8988T (cell line): ENCODE measurements at places on chromosomes 5 and 9.

- DNase-seq: no peak
Observed at GRCh38 chr5:1374030-1374678, 29.3 kb upstream of the CLPTM1L start.

GRCh38 chr5:61333321-61333953, 1.4 kb downstream of the ZSWIM6 start:
- peak; percentile 56 for DNase-seq

- DNase-seq: no peak
Observed at GRCh38 chr5:2213121-2213730, 330.5 kb upstream of the IRX4 start.

GRCh38 chr5:149345892-149346222, 558 bp downstream of the GRPEL2 start:
- DNase-seq: no peak

GRCh38 chr5:145937432-145938250, 1.3 kb downstream of the SH3RF2 start:
- peak; percentile 47 for DNase-seq

DNA sequence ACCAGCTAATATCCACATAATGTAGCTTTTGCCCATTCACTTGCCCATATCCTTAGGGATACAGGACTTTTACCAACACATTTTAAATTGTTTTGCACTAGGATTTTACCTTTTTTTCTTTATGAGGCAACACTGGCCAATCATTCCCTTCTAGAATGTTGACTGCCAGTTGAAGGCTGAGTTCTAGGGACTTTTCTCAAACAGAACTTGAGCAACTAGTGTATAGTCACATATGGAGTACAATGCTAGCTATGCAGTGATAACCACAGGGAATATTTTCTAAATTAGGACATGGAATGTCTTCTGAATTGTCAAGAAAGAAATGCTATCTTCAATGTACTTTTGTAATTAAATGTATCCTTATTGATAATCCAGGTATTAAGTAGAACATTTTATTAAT, 133.6 kb downstream of the OXCT1 start:
- no peak for DNase-seq

- no peak for DNase-seq
Observed at GRCh38 chr5:16480821-16481538, 15.4 kb upstream of the ZNF622 start.

DNA sequence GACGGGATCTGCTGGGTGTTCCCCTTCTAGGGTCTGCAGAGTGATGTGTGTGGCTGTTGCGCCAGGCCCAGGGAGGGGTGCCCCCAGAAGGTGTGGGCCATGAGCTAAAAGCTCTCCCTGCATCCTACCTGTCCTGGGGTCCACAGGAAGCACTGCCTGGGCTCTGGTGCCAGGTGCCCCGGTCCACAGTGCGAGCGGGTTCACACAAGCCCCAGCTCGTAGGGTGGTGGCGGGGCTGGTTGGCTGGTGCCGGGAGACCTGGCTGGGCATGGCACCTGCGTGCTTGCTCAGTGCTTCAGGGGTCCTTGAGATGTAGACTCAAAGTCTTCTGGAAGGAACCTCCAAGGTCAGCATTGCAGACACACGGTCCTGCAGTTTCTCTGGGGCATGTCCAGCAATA, 25.5 kb downstream of the ASS1 start:
- DNase-seq: no peak

- DNase-seq: no peak
Observed at GRCh38 chr5:56190497-56190896, 42.6 kb downstream of the ANKRD55 start.

DNA sequence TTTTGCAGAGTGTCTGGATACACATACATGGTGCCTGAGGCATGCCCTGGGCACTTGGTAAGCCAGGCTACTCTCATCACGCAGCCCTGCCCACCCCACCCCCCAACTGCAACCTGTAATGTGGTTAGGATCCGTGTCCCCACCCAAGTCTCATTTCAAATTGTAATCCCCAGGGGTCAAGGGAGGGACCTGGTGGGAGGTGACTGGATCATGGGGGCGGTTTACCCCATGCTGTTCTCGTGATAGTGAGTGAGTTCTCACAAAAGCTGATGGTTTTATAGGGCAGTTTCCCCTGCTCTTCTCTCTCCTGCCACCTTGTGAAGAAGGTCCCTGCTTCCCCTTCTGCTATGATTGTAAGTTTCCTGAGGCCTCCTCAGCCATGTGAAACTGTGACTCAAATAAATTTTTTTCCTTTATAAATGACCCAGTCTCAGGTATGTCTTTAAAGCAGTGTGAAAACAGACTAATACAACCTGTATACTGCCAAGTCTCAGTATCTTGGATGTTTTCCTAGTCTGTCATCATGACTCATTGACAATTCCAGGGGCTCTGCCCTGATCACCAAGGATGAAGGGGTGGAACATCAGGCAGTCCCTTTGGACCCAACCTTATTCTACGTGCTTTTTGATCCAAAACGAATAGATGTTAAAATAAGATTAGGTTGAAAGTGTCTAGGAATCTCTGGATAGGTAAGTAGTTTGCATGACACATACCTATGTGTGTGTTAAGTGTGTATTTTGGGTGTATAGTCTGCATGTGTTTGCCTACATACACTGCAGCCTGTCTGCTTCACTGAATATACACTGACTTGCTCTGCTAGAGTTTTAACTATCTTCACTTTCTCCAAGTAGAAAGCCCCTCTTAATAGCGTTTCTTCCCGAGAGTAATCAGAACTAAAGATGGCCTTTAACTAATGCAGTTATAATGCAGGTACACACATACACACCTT, 293.8 kb downstream of the SLIT3 start:
- no peak for DNase-seq

- no peak for DNase-seq
Observed at GRCh38 chr5:32726086-32726557, 15.0 kb downstream of the NPR3 start.

- no peak for DNase-seq
Observed at GRCh38 chr5:54551926-54552325, 34.4 kb downstream of the SNX18 start.

GRCh38 chr9:33285502-33285901, 4.8 kb upstream of the NFX1 start:
- no peak for DNase-seq

- no peak for DNase-seq
Observed at GRCh38 chr5:43638546-43638945, 35.6 kb downstream of the NNT start.

DNA sequence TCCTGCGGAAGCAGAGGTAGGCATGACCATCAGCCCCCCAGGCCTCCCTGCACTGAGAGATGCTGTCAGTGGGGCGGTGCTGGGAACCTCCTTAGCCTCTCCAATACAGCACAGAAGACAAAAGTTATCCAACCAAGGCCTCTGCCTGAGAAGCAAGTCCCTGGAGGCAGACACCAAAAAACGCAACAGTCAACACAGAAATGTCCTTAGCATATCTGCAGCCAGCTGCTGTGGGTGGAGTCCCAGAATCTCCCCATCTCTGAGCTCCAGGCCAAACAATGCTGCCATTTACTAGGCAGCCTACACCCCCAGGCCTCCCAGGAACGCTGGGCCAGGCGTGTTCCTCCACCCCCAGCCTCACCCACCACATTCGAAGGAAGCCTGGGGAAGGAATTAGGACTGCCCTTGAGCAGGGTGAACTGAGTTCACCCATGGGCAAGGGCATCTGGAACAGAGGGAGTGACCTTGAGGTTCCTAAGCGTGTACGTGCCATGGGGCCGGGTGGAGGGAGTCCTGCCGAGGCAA, 43.7 kb downstream of the STK10 start:
- no peak for DNase-seq

DNA sequence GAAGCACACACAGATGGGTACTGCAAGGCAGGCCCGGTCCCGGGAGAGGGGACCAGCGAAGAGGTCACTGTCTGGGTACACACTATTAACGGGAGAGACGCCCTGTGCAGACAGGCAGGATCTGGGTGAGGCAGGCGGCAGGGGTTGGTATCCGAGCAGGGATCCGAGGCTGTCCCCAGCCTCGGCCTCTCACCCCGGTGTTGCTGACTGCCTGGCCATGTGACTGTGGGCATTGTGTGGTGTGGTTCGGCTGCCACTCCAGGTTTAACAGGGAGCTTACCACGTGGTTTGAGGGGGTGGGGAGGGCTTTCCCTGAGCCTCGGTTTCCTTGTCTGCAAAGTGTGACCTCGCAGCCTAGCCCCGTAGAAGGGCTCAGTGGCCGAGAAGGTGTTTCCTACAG, 11.1 kb upstream of the RALGDS start:
- no peak for DNase-seq

GRCh38 chr5:112548246-112548881, 129.3 kb upstream of the EPB41L4A start:
- DNase-seq: no peak
